Left lung (tissue), 14 donors: ENCODE measurements at places on chromosomes 12 and 14. TPM values are rescaled to one million over a fixed set of nuclear protein-coding genes. Genes with fewer than 3 reads are reported as not detected.

The PMCH gene
- polyA plus RNA-seq, result 0.31 TPM

The LIN7A gene
- polyA plus RNA-seq, result 18.7 TPM

GRCh38 chr12:15651371-15651770, 137.8 kb downstream of the EPS8 start:
- no peaks in the 10 kb centered on the region for H3K36me3 ChIP-seq
- H3K4me1 ChIP-seq, result no peaks in the 10 kb centered on the region
- H3K4me3 ChIP-seq, result no peak overlapping the region
- no peak for DNase-seq

DNA sequence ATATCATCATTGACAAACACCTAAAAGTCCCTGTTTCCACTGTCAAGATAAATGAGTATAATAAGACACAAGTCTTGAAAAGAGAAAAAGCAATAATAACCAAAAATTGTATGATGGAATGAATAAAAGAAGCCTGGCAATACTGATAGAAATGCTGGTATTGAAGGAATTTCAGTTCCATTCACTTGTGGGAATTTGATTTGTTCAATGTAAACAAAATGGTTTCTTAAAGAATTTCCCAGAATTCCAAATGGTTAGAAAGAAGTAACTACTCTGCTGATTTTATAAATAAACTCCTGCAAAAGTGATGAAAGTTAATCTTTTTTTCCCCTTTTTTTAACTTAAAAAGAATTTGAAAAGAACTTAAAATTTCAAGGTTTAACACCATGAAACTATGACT, 129.9 kb upstream of the PDZRN4 start:
- no peaks in the 10 kb centered on the region for H3K27me3 ChIP-seq
- no peak overlapping the region for H3K27ac ChIP-seq
- no peaks in the 10 kb centered on the region for H3K4me1 ChIP-seq
- H3K4me3 ChIP-seq, result no peak overlapping the region

GRCh38 chr12:9636851-9637206, 29.1 kb upstream of the KLRB1 start:
- H3K27me3 ChIP-seq, result no peaks in the 10 kb centered on the region
- no peak for DNase-seq
- peaks cover 29% of the 10 kb centered on the region for H3K4me1 ChIP-seq
- H3K27ac ChIP-seq, result peak overlapping the region; percentile 46
